EL (cell line): ENCODE measurements at places on chromosomes 7 and 10.

DNA sequence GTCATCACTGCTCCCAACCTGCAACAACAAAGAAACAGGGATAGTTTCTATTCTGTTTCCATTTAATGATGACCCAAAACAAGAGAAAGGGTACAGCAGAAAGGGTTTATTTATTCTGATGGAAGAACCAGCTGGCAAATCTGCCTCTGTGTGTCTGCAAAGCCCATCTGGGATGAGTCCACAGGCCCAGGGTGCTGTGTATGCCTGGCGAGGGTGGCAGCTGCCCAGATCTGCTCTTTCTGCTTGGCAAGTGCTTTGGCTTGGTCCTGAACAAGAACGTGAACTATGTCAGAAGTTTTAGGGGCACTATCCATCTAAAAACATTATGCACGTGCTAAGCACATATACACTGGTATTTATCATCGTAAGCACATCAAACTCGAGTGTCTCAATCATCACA is 333.8 kb downstream of the CXCL12 start:
- DNase-seq: no peak

GRCh38 chr7:107563081-107563774 is 492 bp downstream of the COG5 start:
- no peak for DNase-seq

DNA sequence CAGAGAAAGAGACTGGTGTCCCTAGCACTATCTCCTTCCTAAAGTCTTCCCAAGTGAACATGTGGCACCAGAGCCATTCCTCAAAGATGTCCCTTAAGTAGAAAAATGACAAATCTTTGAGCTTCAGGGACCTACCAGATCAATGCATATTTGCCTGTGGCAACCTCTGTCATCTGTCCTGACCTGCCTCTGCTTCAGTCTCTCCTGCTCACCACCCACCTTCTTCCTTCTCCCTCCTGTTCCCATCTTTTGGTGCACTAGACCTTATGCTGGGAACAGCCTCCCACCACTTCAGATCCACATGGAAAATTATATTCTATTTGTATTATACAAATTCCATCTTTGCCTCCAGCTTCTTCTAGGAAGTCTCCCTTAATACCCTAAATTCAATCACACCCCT is 386.4 kb downstream of the PLXNA4 start:
- DNase-seq: no peak

DNA sequence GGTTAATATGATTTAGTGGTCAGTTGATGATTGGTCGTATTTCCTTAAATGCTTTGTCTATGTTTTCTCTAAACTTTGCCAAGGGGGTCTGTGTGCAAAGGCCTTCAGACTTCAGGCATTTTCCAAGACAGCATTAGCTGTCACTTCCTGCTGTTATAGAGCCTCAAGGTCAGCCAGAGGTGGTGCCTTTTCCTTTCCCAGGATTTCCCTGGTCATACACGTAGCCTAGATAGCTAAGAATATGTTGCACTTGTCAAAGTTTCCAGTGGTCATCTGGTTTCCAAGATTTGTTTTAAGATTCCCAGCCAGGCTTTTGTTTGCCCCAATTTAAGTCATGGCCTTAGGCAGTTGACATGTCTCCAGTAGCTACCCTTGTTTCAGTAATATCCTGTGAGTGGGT is 133.2 kb upstream of the IGFBP3 start:
- no peak for DNase-seq

DNA sequence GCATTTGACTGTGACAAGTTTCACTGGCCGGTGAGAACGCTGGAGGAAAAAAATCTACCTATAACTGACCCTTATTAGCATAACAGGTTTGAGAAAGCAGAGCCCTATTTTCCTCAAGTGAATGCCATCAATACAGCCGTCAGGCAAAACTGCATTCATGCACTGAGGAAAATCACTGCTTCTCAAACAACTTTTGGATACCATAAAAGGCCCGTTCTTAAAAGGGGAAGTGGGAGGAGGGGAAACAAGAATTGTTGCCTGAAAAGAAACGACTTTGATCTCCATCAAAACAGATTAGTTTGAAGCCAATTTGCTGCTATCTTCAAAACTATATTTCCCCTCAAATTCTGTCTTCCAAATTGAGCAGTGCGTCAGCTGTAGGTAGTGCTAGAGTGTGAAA is 670.6 kb downstream of the PCDH15 start:
- DNase-seq: no peak

DNA sequence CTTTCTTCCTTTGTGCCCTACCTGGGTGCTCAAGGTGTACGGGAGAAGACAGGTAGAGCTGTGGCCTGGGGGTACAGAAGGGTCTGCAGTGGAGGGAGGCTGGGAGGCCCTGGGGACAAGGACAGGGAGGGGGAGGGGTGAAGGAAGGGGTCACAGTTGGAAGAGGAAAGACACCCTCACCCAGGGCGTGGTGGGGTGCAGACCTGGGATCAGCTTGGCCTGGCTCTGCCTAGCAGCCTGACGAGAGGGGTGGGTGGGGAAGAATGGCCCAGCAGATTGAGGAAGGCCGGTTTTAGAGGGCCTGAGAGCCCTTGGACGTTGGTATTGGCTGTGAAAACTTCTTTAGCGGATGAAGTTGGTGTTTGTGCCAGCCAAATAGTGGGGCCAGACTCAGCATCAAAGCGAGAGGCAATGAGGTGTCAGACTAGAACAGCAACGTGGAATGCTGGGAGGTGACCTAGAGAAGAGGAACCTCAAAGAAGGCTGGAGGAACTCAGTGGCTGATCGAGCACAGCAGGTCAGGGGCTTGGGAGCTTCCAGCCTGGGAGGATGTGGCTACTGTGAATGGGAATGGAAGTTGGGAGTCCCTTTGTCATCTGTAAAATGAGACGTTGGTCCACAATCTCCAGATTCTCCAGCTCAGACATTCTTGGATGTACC is 18.1 kb upstream of the TRIM8 start:
- DNase-seq: no peak

DNA sequence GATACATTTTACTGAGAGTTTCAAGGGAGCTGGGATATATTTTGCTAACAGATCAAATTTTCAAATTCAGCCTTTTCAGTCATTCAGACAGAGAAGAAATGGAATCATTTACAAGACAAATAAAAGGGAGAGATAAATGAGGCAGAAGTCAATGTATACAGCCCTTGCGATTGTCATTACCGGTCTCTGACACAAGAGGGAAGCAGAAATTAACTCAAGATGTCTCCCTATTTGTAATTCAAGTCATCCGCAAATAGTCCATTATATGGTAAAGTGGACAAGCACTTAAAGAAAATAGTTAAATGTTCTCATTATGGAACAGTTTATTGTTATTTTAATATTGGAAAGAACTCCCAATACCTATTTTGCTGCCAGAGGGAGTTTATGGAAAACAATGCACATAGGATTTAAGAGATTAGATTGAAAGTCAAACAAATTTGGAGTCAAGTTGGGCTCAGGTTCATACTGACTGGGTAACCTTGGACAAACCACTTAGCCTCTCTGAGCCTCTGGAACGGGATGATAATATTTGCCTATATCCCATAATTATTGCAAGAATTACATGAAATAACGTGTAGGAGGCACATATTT is 89.3 kb upstream of the PRKCQ start:
- peak; percentile 50 for DNase-seq

- DNase-seq: no peak
Measured at GRCh38 chr10:100873146-100873826, 39.5 kb upstream of the SLF2 start.

GRCh38 chr7:50342616-50343114 is 38.1 kb downstream of the IKZF1 start:
- DNase-seq: no peak

DNA sequence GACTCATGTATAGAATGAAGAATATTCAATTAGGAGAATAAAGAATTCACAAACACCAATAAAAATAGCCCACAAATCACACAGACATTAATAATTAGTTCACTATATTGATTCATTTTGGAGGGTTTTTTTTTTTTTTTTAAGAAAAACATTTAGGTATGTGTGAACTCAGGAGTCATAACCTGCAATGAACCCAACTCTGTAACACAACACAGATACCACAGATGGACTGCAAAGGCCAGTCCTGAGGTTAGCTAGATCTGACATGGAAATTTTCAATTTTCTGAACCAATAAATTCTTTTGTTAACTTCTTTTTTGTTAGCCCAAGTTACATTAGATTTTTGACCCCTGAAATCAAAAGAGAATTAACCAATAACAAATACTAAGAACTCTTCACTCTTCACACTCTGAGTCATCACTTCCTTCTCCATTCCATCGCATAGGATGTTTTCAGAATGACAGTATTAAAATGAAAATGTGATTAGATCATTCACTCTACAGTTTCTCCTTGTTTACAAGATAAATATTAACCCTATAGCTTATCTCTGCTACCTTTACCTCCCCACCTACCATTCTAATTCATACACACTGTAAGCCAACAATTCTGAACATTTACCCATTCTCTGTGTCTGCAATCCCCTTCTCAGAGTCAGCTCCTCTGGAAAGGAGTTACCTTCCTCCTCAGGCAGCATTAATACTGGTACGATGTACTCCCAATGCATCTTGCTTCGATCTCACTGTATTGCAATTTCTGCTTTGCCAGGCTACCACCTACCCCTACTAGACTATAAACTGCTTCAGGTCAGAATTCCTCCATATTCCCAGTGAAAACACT is 141.5 kb downstream of the LRRN3 start:
- DNase-seq: peak; percentile 76

DNA sequence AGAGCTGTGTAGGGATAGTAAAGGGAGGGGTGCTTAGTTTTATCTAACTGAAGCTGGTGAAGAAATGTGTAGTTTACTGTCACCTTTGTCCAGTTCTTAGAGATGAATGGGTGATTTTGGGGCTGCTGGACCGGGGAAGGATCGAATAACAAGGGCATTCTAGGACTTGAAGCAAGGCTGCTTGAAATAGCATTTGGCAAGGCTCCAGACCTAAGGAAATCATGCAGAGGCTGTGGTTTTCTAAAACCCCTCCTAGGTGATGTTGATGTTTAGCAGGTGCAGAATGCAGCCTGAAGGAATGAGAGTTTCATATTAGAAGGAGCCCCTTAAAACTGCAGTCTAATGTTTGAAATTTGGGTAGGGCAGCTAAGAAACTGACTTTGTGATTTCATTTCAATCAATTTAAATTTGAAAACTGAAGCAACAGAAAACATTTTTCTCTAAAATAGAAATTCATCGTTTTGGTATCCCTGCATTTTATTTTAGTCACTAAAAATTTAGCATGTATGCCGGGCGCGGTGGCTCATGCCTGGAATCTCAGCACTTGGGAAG is 68.5 kb downstream of the TET1 start:
- DNase-seq: no peak

DNA sequence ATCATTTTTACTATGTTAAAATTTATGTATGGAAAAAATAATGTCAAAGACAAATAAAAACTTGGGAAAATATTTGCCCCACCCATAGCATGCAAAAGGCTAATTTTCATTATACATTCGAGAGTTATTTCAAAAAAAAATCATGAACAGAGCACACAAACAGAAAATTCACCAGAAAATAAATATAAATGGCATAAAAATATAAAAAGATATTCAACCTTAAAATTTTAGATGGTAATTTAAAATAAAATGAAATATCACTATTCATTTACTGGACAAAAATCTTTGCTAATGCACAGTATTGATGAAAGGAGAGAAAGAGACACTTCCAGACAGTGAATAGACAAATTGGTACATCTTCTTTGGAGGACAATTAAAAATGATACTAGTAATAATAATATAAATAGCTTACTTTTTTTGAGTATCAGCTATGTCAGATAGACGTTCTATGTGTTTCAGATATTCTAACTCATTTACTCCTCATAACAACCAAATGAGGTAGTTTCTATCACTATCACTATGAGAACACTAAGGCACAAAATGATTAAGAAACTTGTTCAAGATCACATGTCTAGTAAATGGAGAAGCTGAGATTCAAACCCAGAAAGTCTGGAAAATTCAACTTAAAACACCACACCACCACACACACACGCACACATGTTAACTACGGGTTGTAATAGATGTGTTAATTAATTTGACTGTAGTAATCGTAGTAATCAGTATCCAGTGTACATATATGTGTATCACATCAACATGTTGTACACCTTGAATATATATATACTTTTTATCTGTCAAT is 63.0 kb downstream of the CCDC71L start:
- DNase-seq: no peak

GRCh38 chr7:137609500-137609899 is 237.3 kb downstream of the DGKI start:
- DNase-seq: no peak

DNA sequence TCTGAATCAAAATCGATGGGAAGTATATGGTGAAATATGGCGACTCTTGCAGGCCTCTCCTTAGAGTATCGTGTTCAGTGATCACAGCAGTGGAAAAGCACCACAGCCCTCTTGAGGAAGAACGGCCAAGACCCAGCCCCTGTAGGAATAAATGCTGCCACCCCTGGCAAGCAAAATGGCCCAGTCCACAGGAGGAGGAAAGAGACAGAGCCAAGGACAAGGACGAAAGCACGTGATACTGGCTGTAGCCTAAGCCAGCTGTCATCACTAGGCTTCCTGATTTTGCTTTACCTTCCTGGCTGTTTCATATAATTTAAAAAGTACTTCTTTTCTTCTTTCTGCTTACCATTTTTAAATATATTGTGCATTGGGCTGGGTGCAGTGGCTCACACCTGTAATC is 395.0 kb upstream of the SHH start:
- no peak for DNase-seq
